ENCODE measurements at places on chromosomes 2 and 18.

DNA sequence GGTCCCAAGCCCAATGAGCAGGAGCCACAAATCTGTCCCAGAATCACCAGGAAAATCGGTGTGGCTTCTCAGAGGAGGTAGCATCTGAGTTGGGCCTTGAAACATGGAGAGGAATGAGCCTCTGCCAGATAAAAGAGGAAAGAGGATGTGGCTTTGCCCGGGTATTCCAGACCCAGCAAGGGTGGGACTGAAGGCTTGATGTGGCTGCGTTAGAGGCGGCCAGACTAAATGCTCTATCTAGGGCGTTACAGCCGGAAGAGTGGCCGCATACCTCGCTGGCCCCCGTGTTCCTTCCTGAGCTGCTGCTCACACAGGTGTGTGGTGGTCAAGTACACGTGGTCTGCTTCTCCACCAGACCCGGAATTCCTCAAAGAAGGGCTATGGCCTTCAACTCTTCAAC, 33.9 kb upstream of the POMC start:
- DNase-seq, result no peak

DNA sequence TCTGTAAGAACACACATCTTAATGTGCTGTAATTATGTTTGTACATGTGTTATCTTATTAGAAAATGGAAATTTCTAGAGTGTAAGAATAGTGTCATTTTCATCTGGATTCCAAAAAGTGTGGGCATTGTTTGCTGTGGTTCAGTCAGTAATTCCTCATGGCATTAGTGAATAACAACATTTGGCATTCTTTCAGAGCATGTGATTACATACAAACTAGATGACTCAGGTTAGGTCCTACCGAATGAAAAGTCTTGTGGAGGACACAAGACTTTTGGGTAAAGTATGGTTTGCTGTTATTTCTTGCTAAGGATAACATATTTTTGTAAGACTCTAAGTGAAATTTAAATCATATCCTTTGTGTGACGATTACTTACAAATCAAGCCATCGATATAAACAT, 593.1 kb upstream of the NRXN1 start:
- DNase-seq, result no peak

- DNase-seq, result no peak
Observed at GRCh38 chr2:207763303-207763917, 6.3 kb downstream of the FZD5 start.

DNA sequence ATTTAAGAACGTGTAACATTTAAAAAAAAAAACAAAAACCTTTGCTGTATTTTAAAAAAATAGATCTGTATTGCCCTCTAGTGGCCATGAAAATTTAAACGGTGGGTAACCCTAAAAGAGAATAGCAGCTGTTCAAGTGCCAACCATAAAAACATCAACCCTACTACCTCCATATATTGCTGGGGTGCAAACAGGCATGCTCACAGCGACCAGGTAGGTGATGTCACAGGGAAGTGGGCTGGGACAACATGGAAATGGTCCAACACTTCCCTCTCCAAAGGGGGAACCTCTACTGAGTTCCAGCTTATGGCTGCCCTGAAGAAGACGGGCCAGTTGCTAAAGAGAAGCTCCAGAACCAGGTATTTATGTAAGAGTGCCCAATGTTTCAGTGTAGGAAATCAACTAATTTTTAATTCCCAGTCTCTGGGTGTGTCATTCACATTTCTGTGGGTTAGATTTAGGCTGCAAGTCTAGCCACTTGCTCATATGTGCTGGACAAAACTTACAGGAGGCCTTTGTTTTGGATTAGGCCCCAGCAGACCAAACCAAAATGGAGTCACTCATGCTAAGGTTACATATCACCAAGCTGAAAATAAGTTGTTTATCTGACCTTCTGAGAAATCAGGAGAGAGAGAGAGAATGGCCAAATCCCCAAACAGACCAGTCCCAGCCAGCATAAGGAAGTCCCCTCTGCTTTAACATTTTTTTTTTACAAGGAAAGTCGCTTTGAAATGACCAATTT, 54.5 kb downstream of the SKA1 start:
- DNase-seq, result no peak

- DNase-seq, result no peak
Observed at GRCh38 chr18:21805771-21806366, 65.3 kb downstream of the MIB1 start.

DNA sequence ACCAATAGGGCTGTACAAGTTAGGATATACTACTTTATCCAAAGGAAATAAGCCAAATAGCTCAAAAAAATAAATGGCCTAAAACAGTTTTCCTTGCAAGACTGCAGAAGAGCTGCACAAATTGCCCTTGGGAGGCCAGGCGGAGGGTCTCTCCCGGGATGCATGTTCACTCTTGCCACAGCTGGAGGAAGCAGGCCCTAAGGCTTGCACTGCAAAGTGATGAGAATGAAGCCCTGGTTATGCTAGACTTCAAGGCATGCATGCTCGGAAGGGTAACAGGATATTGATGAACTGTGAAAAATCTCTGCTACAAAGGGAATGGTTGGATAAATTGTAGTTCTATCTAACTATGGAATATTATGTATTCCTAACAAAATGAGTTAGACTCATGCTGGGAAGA, 27.5 kb upstream of the LDLRAD4 start:
- DNase-seq, result no peak

DNA sequence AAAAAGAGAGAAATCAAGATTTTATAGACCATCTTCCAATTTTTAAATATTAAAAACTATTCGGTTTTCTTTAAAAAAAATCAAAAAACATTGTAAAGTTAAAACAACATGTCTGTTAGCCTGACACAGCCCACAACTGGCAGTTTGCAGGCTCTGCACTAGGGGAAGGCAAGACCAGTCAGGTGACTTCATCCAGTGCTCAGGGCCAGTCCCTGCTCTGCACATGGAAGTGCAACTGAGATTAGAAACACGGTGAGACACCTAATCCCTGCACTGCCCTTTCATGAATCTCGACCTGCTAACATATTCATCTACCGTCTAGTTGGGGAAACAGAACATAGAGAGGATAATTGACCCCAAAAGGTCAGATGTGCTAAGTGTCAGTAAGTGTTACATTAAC, 135.2 kb downstream of the BARD1 start:
- DNase-seq, result no peak

GRCh38 chr2:45205985-45206384, 196.7 kb upstream of the SIX2 start:
- no peak for DNase-seq

GRCh38 chr2:98932164-98932563, 3.9 kb downstream of the CRACDL start:
- no peak for DNase-seq

GRCh38 chr2:75333646-75334045, 134.3 kb upstream of the TACR1 start:
- no peak for DNase-seq

DNA sequence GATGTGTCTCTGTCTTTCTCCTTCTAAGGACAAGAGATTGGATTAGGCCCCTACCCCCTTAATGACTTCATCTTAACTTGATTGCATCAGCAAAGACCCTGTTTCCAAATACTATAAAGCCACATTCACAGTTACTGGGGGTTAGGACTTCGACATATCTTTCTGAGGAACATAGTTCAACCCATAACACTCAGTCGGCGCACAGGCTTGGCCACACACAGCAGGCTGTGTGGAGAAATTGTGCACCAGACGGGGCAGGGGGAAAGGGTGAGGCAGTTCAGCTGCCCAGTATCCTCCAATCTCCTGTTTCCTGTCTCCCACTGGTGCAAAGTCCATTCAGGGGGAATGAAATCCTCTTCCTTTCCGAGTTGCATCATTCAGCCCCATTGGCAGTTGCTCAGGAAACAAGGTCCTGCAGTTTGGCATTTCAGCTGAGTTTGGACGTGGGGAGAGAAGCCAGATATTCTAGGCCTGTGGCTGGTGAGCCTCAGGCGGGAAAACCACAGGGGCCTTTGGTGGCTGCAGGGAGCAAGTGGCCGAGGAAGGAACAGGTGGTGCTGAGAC, 9.4 kb upstream of the RAPGEF4 start:
- no peak for DNase-seq

GRCh38 chr2:151946250-151946884, 118.1 kb upstream of the ARL5A start:
- no peak for DNase-seq

DNA sequence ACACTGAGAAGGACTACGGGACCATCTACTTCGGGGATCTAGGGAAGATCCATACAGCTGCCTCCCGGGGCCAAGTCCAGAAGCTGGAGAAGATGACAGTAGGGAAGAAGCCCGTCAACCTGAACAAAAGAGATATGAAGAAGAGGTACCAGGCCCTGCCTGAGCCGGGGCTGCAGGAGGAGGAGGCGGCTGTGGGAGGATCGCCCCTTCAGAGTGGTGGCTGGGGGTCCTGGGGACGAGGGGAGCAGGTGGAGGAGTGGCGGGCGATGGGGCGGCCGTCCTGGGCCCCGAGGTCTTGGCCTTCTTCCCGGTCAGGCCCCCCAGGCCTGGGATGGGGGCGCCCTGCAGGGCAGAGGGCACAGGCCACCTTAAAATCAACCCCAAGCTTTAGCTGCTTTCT, 524 bp downstream of the ANKRD30B start:
- DNase-seq, result no peak

DNA sequence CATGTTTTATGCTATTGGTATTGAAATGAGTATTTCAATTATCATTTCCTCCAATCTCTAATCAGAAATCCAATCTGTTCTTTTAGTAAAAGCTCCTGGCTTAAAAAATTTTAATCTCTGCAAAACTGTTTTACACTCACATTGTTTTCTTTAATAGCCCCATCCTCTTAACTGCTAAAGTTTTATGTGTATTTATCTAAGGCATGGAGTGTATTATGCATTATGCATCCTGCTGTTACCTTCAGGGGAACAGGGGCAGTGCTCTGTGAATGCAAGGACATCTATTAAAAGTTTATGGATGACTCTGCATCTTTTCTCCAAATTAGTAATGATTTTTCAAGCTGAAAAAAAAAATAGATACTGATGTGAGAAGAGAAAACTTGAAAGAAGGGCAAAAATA, 1261.6 kb upstream of the NXPH2 start:
- no peak for DNase-seq

DNA sequence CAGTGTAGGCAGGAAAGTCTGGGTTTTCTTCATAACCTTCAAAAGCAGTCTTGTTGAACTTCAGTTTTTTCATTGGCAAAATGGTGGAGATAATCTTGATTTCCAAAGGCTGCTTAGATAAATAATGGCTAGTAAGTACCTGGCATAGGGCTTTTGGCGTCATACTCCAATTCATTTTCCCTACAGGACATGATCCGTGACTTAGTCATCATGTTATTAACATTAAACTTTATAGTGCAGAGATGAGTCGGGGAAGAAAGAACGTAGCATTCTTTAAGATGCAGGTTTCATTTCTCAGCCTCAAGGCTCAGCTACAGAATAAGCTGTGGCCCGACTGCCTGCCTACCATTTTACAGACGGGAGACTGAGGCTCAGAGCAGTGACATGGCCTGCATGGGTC, 64.0 kb downstream of the RALBP1 start:
- no peak for DNase-seq

- DNase-seq, result no peak
Observed at GRCh38 chr2:234258562-234259141, 208.2 kb downstream of the SPP2 start.

- no peak for DNase-seq
Observed at GRCh38 chr18:13289481-13290205, 71.1 kb downstream of the LDLRAD4 start.

DNA sequence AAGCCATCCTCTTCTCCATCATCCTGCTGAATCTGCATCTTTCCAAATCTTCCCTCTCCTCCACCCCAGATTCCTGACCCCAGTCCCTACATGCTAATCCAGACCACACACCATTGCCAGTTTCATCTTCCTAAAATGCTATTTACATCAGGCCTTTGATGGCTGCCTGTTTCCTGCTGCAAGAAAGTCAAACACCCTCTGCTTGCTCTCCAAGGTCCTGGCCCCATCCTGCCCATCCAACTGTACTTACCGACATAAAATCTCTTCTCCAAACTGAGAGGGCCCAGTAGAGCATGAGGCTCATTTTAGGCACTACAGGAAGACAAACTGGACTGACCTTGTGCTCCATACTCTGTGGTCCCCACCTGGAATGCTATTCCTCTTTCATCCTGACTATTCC, 19.0 kb downstream of the ALK start:
- no peak for DNase-seq

- DNase-seq, result no peak
Observed at GRCh38 chr2:110838657-110839384, 106.4 kb downstream of the ACOXL start.

DNA sequence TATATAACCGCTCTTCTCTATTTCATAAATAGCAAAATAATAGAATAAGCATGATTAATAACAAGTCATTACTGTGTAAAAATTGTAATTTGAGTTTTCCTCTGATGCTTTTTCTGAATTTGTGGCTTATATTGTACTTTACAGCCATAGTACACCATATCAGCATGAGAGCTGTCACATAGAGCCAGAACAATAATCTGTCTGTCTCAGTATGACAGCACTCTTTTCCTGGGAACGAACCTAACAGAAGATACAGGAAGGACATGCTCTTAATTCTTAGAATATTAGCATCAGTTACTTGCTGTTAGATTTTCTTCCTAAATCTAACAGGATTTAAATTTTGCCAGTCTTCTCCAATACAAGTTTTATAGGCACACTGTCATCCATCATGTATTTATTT, 21.3 kb upstream of the NRXN1 start:
- DNase-seq, result no peak

- DNase-seq, result no peak
Observed at GRCh38 chr2:58204195-58204959, 36.7 kb downstream of the FANCL start.

DNA sequence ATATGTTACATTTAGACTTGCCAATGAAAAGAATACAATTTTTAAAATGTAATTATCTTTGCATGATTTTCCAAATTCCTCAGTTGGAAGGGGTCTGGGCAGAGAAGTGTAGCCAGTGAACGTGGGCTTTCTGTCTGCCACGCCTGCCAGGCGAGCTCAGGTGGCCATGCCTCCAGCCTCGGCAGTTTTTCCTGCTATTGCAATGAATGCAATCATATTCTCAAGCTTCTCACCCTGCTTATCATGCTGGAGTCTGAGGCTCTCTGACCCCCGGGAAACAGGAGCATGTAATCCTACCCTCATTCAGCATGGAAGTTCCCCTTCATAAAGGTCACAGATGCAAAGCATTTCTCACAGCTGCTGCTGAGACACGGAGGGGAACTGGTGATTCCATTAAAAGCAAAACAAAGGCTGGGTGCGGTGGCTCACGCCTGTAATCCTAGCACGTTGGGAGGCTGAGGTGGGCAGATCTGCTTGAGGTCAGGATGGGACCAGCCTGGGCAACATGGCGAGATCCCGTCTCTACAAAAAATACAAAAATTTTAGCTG, 154.8 kb downstream of the MBP start:
- no peak for DNase-seq

GRCh38 chr2:155203178-155203577, 504.7 kb downstream of the KCNJ3 start:
- DNase-seq, result no peak

GRCh38 chr2:133139847-133140533, 428.3 kb downstream of the NCKAP5 start:
- DNase-seq, result no peak
